Stimulated activated CD4-positive, alpha-beta T cell treated with anti-CD3 and anti-CD28 coated beads, TNF-alpha, amount 100 ng/mL, for 24 hours (primary cell): ENCODE measurements at places on chromosomes 1 and 21.

- DNase-seq = no peak
Observed at GRCh38 chr21:30014886-30015285, 75.1 kb upstream of the GRIK1 start.

DNA sequence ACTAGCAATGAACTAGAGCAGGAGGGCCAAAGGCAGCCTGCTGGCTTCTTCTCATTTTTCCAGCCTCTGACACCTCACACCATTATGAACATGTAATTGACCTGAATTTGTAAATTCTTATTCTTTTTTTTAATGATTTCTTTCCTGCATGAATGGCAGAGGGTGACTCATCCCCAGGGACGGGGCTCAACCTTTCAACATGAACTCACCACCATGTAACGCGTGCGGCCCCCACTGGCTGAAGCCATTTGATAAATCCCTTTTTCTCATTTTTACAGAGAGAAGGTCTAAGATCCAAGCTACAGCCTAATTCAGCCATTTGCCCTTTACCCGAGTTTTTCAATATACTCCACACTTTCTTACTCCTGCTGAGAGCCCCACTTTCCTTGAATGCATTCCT lies 9.3 kb upstream of the ETS2 start:
- DNase-seq = no peak

GRCh38 chr1:115275216-115275615 lies 62.8 kb downstream of the NGF start:
- DNase-seq = no peak

DNA sequence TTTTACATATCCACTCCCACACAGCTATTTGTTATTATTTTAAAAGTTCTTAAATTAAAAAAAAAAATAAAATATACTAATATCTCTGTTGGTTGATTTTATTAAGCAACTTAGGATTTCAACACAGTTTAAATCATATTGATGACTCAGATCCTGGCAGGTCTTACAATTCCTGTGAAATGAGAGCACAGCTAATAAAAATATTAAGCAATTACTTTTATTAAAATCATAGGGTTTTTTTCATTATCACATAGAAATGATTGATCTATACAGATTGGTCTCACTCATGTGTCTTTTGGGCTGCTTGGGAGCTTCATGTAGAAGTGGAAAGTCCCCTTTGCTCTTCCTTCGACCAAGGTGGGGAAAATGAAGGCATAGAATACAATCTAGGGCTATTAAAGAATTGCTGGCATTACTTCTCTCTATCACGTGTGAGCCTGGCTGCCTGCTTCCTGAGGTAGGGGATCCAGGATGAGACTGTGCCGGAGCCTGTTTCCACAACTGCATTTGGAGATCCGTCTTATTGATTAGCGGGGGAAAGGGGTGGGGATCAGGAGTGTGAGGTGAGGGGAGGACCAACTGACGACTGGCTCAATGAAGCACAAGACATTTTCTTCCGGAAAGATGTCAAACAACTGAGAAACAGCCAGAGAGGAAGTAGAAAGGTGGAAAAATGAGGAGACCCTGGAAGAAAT lies 858.0 kb downstream of the USP25 start:
- DNase-seq = no peak

DNA sequence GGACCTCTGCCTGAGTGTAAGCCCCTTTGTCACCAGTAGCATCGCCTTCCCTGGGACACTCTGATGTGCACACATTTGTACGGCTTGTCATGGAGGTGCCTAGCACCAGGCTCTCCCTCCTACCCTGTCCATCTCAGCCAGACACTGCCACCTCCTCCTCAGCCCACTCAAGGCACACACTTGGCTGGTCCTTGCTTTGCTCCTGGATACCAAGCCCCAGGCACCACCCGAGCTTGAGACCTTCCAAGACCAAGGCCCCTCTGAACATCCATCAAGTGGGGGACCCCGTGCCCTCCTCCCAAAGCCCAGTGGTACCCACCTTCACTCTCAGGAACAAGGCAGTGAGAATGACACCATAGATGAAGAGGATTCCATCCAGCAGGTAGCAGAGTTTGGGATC lies 78.0 kb downstream of the CD247 start:
- DNase-seq = no peak

DNA sequence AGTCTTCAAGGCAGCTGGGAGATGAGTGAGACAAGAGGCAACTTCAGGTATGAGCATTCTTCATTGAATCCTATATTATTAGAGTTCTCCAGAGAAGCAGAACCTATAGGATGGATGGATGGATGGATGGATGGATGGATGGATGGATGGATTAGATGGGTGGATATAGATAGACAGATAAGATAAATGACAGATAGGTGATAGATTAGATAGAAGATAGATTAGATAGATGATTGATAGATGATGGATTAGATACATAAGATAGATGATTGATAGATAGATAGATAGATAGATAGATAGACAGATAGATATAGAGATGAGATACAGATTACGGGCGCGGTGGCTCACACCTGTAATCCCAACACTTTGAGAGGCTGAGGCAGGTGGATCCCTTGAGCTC lies 43.2 kb upstream of the SPOCD1 start:
- DNase-seq = no peak

GRCh38 chr1:203282720-203283542 lies 22.4 kb upstream of the BTG2 start:
- DNase-seq = no peak

DNA sequence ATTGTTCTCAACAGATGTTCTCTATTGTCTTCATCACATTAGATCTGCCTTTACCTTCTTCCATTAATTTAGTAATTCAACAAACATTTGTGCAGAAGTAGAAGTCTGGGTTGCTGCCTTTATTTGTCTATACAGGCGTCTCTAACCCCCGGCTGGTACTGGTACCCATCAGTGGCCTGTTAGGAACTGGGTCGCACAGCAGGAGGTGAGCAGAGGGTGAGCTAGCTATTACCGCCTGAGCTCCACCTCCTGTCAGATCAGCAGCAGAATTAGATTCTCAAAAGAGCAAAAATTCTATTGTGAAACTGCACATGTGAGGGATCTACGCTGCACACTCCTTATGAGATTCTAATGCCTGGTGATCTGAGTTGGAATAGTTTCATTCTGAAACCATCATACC lies 12.9 kb upstream of the EDEM3 start:
- no peak for DNase-seq
